Fibroblast of skin of back (primary cell): ENCODE measurements at places on chromosomes 3 and 15.

DNA sequence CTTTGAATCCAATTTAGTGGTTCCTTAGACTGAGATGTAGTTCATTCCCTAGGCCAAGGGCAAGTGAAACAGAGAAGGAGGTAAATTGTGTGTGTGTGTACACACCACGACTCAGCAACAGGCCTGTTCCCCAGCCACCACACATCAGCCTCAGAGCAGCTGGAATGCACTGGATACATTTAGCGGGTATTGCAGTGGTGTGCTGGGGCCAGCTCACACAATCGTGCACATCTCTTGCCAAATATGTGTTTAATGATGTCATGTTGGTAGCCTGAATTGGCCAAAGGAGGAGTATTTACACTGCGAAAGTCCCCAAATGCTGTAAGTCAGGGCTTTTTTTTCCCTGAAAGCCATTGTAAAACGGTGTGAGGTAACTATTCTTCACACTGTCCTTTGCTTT, 82.3 kb downstream of the RBPMS2 start:
- peak; percentile 81 for DNase-seq

DNA sequence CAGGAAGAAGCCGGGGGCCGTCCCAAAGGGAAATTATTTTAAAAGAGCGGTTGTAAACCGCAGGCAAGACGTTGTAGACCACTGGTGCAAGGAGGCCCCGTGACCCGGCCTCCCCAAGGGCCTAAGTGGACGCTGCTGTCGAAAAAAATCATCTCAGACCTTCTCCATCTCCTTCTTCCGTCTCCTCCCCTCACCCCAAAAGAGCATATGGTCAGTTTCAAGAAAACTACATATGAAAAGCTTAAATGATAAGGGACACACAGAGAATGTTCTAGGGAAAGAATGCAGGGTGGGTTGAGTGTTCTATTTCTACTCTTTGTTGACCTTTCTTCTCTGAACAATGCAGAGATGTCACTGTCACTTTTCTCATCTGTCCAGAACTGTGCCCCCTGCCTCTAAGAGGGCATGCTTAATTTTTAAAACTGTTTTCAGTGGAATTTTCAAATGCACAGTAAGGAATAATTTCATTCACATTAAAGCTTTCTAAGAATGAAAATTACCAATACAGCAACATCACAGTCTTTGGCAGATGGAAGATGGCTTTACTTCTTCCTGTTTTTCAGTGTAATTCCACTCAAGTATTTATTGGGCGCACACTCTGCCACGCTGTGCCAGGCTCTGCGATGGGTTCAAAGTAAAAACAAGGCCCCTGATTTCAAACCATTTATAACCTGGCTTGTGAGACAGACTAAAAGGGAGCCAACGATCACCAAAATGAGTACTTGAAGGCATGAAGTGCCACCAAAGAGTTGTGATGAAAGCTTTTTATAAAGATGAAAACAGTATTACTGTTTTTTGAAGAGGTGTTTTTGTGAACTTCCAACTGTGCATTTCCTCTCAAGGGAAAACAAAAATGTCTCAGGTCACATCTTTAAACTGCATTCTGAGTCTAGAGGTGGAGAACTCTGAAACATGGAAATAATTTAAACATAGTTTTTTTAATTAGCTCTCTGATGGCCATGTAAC, 891 bp upstream of the TOP2B start:
- DNase-seq: no peak

- DNase-seq: no peak
These were observed 521.9 kb upstream of the PROK2 start for GRCh38 chr3:72306800-72307341.

DNA sequence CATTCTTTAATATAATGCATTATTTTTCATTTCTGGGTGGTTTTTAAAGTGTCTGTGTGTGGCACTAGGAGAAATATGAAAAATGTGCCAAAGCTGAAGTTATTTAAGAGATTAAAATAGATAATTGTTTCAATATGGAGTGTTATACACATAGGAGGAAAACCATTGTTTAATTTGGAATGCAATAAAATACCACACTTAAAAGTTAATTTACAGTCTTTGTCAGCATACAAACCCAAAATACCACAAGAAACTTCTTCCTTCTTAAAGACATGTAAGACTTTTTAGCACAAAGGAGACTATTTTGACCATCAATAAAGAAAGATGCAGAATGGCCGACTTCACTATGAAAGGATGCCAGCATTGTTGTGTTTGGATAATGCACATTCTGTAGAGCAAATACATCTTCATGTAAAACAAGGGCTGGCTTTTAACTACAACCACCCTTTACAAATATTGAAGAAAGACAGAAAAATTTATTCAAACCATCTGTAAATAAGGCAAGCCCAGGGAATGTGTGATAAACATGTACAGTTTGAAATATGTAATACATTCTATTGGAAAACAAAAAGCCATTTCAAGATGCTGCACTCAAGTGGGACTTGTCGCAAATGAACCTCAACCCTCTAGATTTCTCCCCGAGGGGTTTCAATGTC, 1146.6 kb downstream of the ROBO1 start:
- no peak for DNase-seq

DNA sequence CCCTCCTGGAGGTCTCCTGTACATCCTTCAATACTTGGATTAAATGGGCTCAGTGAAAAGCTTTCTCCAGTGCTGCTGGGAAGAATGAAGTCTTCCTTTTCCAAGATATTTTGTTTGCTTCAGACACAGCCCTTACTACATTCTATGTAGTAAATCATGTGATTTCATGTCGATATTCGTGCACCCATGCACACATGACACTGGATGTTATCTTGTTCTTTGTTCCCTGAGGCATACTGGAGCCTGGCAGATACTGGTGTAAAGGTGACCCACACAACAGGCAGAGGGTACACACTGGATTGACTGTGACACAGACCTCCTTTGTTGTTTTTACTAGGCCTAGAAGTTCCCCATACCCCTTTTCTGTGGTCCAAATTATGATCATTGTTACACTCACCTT, 40.3 kb upstream of the ATP2C1 start:
- DNase-seq: no peak

- peak; percentile 30 for DNase-seq
These were observed 602.1 kb downstream of the MAGI1 start for GRCh38 chr3:65436580-65436979.

GRCh38 chr15:91055548-91056331, 33.3 kb upstream of the VPS33B start:
- peak; percentile 64 for DNase-seq

- DNase-seq: no peak
These were observed 21.5 kb downstream of the ZNF148 start for GRCh38 chr3:125353659-125354058.

- no peak for DNase-seq
These were observed 85.0 kb upstream of the CBLB start for GRCh38 chr3:105953831-105954230.

- no peak for DNase-seq
These were observed 704.7 kb upstream of the ROBO1 start for GRCh38 chr3:80472459-80472858.

DNA sequence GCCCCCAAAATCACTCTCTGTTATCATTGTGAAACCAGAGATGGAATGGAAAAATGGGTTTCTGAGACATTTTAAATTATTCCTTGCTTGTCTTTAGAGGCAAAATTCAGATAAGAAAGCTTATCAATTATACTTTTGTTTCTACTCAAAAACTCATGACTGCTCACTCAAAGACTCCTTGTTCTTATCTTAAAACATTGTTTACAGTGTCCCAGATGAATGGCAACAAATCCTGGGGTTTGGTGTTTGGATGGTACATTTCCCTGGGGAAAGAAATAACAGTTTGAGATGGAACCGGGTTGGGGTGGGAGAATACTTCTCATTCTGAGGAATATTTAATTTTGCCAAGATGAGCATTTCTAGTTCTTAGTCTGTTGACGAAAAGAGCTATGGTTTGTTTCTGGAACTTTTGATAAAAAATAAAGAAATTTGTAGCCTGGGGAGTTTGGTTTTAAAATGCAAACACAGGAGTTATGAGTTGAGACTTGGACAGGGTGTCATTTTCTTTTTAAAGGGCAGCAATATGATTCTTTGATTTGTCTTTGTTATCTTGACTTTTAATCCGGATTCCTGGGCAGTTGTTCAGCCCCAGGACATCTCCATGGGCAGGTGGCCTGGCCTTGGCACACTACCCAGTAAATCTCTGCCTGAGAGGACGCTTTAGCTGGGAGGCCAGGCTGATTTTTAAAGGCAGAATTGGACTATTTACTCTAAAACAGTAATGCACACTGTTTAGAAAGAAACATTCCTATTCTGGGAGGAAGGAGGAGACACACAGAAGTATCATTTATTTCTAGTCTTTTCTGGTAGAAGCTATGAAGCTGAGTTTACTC, 32.4 kb downstream of the BTD start:
- peak; percentile 26 for DNase-seq

GRCh38 chr3:101325393-101326134, 5.2 kb upstream of the IMPG2 start:
- peak; percentile 21 for DNase-seq

GRCh38 chr3:64484289-64484992, 203.4 kb downstream of the ADAMTS9 start:
- DNase-seq: peak; percentile 81

- DNase-seq: no peak
These were observed 69.5 kb downstream of the ATP1B3 start for GRCh38 chr3:141945726-141946485.

- no peak for DNase-seq
These were observed 115.4 kb downstream of the PLD1 start for GRCh38 chr3:171694888-171695287.

GRCh38 chr3:139292711-139293664, 50.8 kb upstream of the MRPS22 start:
- peak; percentile 38 for DNase-seq

- peak; percentile 45 for DNase-seq
These were observed 31.1 kb downstream of the FAM174B start for GRCh38 chr15:92624401-92624991.

- DNase-seq: no peak
These were observed 5.6 kb downstream of the SIAH2 start for GRCh38 chr3:150757364-150757763.

GRCh38 chr3:195028877-195029606, 241.9 kb downstream of the XXYLT1 start:
- no peak for DNase-seq

- DNase-seq: peak; percentile 42
These were observed 147.8 kb downstream of the PLCL2 start for GRCh38 chr3:17032407-17033034.

DNA sequence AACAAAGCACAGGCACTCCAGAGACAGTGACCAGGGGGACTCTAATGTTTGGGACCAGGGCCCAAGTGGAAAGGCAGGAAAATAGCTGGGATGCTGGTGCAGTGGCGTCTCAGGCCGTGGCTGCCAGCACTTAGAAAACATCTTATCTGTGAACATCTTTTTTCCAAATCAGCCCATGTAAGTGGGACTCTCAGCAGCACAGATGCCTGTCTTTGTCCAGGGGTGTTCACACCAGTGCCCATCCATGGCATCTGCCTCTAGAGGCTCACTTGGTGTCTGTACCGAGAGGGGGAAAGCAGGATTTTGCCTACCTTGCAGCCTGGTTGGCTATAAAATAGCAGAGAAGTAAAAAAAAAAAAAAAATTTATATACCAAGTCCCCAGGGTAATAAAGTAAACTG, 26.7 kb downstream of the SLC12A8 start:
- no peak for DNase-seq

DNA sequence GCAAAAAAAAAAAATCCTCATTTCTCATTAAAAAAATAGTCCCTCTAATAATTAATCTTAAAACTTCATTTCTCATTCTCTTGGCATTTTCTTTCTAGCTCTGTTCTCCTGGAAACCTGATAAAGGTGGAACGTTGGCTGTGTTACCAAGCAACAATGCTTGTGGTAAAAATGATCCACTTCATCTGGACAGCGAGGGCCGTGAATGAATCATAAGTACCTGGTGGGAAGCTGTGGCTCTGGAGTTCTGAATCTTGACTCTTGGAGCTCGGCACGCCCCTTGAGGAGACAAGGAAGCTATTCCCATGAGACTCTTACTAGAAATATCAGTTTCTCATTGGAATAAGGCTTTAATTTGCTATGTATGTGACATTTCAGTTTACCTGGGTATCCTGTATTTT, 32.5 kb downstream of the BCL2L10 start:
- no peak for DNase-seq

DNA sequence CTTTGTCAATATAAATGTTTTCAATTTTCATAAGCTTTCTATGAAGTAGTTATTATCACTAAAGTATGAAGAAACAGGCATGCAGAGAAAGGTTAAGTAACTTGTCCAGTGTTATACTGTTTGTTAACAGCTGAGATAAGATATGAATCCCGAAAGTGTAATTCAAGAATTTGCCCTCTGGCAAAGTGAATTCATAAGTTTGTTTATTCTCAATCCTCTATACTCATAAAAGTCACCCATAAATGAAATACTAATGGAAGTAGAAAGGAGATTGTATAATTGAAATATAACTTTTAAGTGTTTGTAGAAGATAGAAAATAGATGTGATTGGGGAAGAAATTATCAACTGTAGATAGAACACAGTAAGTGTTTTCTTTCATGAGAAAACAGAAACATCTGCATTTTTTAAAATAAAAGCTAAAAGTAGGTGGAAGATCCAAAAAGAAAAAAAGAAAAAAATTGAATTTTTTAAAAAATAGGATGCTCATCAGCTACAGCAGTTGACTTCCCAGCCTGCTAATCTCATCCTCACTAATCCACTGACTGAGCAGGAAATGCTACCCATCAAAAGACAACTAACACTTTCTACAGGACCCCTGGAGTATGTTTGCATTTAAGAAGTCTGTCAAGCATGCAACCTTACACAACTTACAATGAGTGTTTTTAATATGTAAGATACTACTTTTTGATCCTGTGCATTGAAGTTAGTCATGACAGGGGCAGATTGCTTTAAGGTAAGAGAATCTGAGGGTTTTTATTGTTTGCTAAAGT, 878.1 kb downstream of the SI start:
- DNase-seq: no peak

GRCh38 chr3:12744326-12744725, 14.7 kb downstream of the TMEM40 start:
- DNase-seq: no peak

- no peak for DNase-seq
These were observed 418.4 kb downstream of the PDCD6IP start for GRCh38 chr3:34216711-34217335.

DNA sequence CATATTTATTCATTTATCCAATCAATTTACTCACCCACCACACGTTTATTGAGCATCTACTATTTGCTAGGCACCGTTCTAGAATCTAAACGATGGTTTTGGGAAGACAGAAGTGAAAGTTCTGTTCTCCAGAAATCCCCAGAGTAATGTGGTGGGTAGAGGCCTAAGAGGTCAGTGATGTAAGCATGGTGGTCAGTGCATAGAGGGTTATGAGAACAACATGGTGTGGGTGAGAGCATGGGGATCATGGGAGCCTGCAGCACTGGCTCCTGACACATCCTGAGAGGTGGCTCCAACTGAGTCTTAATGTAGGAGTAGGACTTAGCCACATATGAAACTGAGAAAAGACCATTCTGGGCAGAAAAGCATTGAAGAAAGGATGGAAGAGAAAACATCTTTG, 85.3 kb upstream of the TNFAIP8L3 start:
- DNase-seq: no peak

DNA sequence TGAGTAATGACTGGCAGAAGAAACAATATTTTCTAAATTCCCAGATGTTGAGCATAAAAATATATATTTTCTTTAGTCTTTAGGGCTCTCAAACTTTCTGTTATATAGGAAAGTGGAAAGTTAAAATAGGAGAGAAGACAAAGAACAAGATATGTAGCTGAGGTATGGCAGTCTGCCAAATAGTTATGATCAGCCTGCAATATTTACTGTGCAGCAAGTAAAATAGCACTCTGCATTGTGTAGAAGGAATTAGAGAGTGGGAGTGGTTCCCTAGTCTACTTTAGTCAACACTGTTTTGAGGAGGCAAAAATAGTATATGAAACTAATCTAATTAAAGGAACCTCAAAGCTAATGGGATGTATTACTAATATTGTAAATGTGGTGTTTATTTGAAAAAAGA, 978.1 kb upstream of the ALCAM start:
- DNase-seq: peak; percentile 42

- DNase-seq: peak; percentile 55
These were observed 109.7 kb downstream of the LRRC49 start for GRCh38 chr15:71002316-71002715.
